ENCODE measurements at places on chromosomes 4 and X.
A peak's percentile ranks its signal among the peaks of the same experiment; 100 is the strongest.

- DNase-seq, result no peak
Observed at GRCh38 chr4:96356591-96357370, 516.9 kb downstream of the PDHA2 start.

DNA sequence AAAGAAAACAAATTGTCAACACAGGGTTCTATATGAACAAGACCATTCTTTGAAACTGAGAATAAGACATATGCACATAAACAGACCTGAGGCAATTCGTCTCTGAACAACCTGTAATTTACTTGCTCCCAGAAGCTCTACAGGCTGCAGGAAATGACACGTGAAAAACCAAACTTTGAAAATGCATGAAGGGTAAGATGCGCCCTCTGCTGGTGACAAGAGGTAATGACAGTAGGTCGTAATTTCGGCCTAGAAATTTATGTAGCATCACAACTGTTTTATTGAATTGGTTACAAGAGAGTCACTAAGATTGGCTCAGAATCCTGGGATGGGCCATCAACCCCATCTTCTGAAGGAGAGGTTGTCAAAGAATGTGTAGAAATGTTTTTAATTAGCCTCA lies 276.5 kb downstream of the PPP4R3C start:
- no peak for DNase-seq

DNA sequence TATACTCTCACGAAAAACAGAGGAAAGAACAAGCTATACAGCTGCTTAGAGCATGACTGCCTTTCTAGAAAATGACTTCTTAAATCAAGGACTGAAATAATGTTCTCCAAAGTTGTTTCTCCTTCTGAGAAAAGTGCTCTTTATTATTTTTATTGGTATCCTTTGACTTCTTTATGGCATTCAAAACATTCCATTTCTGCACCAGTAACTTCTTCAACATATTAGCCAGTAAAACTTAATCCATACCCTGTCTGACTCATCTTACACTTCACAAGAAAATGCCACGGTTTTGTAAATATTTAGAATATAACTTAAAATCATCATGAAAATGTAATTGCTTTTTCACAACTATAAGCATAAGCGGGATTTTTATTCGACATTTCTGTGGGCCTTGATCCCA lies 180.4 kb downstream of the NR3C2 start:
- no peak for DNase-seq

DNA sequence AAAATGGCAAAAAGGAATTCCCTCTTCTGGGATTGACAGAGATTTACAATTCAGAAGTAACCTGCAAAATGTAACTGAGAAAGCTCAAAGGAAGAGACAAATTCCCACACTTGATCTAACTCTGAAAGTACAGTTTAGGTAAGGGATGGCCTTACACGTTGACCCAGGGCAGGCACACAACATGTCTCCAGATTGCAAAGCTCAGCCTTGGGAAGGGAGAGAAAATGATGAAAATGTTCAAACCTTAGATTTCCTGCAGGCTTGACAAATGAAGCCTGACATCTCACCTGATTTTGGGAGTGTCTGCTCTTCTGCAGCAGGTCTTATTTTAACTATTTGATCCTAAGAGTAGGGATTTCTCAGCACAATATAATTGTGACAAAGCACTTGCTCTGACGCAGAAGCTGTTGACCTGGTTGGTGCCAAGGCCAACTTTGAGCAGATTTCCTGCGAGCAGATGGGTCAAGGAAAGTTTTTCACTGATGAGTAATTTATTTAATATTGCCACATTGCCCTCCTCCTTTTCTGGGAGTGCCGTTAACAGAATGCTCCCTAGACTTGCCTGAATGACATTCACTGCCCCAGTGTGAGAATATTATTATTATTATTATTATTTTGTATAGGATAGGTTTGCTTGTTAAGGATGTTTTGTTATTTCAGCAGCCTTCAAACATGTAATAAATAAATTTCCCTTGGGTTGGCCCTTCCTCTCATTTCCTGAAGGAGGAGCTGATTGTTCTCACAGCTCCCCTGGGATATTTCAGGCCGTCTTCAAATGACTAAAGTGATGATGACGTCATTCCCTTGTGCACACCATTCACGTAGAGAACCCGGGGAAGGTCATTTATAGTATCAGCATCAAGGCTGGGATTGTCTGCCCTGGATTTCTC lies 157.1 kb downstream of the VEGFC start:
- DNase-seq, result no peak

DNA sequence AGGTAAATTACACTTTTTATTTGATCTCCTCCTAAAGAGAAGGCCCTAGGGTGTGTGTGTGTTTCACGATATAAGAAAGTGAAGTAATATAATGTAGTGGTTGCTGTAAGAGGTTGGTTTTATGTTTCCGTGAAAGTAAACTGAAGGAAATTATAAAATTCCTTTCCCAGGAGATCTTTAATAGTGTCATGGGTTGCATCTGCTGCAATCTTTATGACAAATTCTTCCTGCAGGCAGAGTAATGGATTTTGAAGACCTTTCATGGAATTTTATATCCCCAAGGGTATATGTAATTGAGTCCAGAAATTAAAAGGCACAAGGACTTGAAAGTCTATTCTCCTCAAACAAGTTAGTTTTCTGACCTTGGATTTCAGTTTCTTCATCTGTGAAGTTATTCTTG lies 538.6 kb downstream of the ANKRD50 start:
- DNase-seq, result no peak

- DNase-seq, result no peak
Observed at GRCh38 chrX:45622042-45622423, 421.4 kb upstream of the DIPK2B start.

- no peak for DNase-seq
Observed at GRCh38 chr4:148868191-148868590, 426.0 kb upstream of the NR3C2 start.

GRCh38 chrX:49972328-49972860 lies 50.0 kb downstream of the CLCN5 start:
- no peak for DNase-seq

- DNase-seq, result no peak
Observed at GRCh38 chrX:49186125-49187027, at the start of gene PRICKLE3. PRICKLE3 (minus strand) TSS chrX:49186373; CDS start chrX:49186297, 76 bp downstream.

- no peak for DNase-seq
Observed at GRCh38 chrX:120999413-120999812, 13.9 kb upstream of the CT47A1 start.

DNA sequence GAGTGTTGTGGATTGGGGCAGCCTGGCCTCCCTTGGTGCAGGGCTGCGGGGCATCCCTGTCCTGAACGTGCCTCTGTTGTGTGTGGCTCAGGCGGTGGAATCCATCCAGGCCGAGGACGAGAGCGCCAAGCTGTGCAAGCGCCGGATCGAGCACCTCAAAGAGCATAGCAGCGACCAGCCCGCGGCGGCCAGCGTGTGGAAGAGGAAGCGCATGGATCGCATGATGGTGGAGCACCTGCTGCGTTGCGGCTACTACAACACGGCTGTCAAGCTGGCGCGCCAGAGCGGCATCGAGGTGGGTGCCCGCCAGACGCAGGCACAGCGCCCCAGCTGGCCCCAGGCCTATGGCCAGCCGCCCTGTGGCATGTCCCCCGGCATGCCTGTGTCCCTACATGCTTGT lies 25.6 kb downstream of the MAEA start:
- no peak for DNase-seq

GRCh38 chr4:106502106-106502699 lies 133.6 kb upstream of the GIMD1 start:
- DNase-seq, result peak; percentile 51

- no peak for DNase-seq
Observed at GRCh38 chr4:7418131-7418943, 16.4 kb downstream of the PSAPL1 start.

DNA sequence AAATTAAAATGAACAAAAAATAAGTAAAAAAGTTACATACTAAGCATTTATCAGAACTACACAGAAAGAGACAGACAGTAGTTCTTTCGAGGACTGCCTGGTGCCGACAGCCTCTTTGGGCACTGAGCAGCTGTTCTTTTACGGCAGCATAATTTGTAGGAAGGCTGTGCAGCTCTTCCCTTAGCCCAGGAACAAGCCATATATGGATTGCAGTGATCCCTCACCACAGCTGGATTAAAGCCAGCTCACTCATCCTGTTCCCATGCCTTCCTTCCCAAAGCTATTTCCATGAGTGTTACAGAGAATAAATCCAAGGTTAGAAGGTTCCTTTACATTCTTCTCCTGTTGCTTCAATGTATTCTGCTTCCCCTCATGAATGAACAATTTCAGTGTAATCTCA lies 71.7 kb downstream of the DDX60L start:
- no peak for DNase-seq

GRCh38 chrX:74506317-74507115 lies 85.2 kb downstream of the SLC16A2 start:
- DNase-seq, result no peak

DNA sequence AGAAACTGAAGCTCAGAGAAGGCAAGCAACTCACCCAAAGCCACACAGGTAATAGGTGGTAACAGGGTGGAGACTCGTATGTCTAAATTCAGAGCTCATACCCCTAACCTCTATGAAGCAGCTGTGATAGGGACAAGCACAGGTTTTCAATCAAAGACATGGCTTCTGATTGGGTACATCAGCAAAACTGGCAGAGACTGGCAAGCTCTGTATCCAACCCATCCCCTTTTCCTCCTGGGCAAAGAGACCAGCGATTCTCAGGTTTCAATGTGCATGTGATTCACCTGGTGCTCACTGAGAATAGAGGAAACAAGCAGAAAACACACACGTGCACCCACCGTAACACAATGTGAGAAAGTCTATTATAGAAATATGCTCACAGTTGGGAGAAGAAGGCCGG lies 153.0 kb downstream of the SMIM20 start:
- DNase-seq, result no peak

DNA sequence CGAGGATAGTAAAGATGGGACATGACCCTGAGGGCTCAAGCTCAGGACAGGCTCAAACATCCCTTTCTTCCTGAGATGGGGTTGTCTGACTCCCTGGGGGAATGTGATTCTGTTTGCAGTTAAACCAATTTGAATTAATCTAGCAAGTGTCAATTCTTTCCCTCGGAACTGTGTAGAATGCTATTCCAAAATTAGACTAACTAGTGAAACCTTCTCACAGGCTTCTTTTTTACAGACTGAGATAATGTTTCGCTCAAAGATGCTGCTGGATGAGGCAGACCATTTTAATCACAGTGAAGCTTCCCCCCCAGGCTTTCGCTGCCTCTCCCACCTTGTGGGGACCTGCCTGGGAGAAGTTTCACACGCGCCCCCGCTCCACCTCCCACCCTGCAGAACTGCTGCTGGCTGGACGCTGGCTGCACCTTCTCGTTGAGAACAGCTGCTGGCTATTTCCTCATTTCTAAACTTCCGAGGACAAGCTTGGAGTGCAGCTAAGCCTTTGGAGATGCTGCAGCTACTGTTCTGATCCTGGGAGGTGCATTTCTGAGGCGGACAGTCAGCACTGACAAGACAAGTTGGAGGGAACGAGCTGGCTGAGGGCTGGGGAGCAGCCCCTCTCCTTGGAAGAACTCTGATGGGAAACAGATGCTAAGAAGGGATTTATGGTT lies 297.8 kb downstream of the RAPGEF2 start:
- no peak for DNase-seq

- no peak for DNase-seq
Observed at GRCh38 chr4:173704201-173704600, 174.2 kb upstream of the HAND2 start.

- peak; percentile 61 for DNase-seq
Observed at GRCh38 chr4:53905941-53906377, 158.4 kb downstream of the CHIC2 start.

DNA sequence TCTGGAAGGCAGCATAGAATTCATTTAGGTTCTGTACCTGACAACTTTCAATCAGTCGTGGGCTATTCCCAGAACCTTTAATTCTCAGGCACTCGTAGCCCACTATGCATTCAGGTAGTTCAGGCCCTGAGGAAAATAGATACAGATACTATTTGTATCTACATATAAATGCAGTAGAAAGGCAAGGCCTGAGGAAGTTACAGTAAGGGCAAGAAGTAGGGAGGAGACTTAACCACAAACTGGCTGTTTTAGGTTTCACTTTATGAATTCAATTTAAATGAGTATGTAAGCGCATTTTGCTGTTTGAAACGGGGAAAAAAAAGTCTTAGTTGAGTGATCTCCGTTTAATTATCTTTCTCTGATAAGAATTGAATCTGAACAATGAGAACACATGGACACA lies 529.4 kb upstream of the ATOH1 start:
- no peak for DNase-seq

GRCh38 chrX:21373637-21374162 lies 518 bp upstream of the CNKSR2 start:
- DNase-seq, result no peak

DNA sequence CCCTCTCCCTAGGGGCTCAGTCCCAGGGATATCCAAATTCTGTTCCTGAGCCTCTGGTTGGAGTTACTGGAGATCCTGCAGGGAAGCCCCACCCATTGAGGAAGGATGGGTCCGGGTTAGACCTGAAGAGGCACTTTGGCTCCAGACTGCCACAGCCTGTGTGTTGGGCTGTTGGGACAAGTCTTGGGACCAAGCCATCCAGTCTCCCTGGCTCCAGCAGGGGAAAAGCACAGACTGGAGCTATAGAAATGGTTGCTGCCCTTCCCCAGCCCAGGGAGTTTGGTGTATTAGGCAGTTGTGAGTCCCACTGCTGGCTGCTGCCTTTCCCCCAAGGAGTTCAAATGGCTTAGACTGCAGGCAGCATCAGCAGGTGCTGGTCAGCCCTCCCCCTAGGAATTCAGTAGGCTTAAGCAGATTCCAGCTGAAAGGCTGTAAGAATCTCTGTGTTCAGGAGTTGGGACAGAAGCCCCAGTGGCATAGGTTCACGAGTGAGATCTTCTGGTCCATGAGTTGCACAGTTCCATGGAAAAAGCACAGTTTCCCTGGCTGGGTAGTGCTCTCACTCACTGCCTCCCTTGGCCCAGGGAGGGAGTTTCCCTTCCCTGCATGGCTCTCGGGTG lies 344.0 kb upstream of the EPHA5 start:
- no peak for DNase-seq

DNA sequence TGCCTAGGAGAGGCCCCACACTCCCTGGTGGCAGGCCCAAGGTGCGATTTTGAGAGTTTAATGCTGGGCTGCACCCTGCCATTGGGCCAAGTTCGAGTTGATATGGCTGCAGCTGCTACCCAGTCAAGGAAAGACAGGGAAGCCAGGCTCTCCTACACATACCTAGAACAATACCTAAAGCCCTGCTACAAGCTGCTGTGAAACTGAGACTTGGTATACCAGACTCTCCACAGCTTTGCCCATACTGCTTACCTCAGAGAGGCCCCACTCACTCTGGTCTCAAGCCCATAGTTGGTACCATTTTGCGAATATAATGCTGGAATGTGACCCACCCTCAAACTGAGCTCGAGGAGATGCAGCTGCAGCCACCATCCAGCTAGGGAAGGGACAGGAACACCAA lies 147.7 kb upstream of the MAGEB2 start:
- no peak for DNase-seq

- DNase-seq, result no peak
Observed at GRCh38 chr4:153322791-153323190, 21.7 kb upstream of the MND1 start.

GRCh38 chr4:53640576-53641453 lies 49.5 kb upstream of the LNX1 start:
- DNase-seq, result no peak

GRCh38 chr4:15343000-15343399 lies 84.8 kb upstream of the C1QTNF7 start:
- no peak for DNase-seq

GRCh38 chrX:120015145-120016067 lies 62.1 kb downstream of the RHOXF2B start:
- no peak for DNase-seq
